ENCODE measurements at places on chromosomes 2 and 18.

- no peak for DNase-seq
These were observed 64.0 kb downstream of the BOD1L2 start for GRCh38 chr18:57210716-57211411.

GRCh38 chr2:122028371-122029100 lies 273.1 kb downstream of the TSN start:
- DNase-seq, result no peak

DNA sequence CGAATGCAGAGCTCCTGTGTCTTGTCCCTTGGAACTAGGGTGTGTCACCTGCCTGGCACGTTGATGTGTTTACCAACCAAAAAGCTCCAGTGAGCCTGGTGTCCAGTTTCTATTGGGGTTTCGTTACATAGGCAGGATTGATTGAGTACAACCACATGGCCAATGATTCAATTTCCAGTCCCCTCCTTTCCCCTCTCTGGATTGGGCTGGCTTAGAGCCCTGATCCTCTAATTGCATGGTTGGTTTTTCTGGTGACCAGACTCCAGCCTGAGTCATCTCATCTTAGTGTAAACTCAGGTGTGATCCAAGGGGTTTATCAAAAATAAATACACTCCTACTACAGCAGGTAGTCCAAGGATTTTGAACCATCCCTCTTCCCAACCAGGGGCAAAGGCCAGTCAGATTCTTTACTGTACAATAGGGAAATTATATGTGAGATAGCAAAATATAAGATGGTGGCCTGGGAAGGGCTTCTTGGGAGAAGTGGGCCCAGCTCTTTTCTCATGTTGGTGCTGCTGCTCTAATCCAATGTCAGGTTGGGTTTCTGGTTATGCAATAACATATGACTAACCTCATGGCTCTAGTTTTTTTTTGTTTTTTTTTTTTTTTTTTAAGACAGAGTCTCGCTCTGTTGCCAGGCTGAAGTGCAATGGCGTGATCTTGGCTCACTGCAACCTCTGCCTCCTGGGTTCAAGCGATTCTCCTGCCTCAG lies 64.7 kb upstream of the MGAT5 start:
- no peak for DNase-seq

DNA sequence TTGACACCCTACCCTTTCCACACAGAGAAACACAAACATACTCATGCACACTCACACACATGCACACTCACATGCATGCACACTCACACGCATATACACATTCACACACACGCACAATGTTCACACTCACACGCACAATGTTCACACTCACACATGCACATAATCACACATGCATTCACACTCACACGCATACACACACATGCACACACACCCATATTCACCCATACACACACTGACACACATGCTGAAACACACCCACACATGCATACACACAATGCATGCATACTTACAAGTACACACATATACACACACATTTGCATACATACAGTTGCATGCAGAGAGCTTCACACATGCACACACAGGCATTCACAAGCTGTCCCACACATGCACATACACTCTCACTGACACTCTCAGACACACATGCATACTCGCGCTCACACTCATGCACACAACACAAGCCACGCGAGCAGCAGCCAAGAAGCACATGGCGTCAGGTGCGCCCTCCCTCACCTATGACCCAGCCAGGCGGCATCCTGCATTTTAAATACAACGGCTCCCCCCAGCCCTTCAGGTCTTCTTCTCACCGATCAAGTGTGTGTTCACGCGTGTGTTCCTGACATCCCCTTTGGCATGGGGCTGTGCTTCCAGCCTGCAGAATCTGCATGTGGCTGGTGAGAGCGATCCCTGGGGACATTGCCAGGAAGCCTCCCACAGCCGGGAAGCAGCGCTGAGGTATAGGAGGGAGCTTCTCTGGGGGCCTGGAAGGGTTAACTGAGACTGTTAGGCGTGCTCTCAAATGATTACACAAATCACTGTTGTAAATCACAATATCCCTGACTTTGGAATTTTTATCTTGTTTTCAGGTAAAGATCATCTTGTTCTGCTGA lies 195.1 kb downstream of the RTP5 start:
- no peak for DNase-seq

- DNase-seq, result peak; percentile 1
These were observed 51.7 kb upstream of the CCDC85A start for GRCh38 chr2:56132138-56132537.

DNA sequence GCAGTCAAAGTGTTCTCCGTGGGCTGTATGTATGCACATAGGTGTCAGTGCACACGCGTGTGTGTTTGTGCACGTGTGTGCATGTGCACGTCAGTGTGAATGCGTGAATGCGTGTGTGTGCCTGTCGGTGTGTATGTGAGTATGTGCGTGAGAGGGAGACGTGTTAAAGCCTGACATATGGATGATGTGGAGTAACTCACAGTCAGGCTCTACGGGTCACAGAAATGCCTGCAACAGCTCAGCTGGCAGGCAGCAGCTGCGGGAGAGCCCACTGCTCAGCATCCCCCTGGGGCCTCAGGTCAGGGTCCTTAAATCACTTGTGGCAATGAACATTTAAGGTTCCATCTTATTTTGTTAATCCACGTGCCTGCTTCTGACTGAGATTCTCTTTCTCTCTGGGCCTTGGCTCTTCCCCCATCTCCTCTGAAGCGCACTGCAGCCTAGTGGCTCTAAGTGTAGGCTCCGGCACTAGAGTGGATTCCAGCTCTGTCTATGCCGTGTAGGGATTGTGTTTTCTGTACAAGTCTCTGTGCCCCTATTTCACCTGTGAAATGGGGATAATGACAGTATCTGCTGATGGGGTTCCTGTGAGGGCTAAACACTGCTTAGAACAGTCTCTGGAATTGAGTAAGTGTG lies 63.0 kb downstream of the DYSF start:
- DNase-seq, result no peak

DNA sequence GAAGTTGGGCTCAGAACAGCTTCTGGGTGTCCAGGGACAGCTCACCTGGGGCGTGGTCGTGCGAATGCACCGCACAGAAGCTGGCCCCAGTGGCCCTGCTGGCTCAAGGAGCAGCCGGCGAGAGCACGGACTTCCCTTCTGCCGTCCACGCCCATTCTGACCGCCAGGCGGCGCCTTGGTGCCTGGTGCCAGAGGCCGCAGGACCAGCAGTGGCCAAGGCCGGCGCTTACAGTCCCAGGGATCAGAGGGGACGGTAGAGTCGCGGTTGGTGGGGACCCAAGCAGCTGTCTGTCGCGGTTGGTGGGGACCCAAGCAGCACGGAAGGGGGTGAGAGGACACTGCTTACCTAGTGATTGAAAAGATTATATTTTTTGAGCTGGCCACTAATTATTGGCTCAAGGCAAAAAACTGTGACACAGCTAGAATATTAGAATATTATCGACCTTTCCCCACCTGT lies 25.7 kb downstream of the NPPC start:
- peak; percentile 41 for DNase-seq

DNA sequence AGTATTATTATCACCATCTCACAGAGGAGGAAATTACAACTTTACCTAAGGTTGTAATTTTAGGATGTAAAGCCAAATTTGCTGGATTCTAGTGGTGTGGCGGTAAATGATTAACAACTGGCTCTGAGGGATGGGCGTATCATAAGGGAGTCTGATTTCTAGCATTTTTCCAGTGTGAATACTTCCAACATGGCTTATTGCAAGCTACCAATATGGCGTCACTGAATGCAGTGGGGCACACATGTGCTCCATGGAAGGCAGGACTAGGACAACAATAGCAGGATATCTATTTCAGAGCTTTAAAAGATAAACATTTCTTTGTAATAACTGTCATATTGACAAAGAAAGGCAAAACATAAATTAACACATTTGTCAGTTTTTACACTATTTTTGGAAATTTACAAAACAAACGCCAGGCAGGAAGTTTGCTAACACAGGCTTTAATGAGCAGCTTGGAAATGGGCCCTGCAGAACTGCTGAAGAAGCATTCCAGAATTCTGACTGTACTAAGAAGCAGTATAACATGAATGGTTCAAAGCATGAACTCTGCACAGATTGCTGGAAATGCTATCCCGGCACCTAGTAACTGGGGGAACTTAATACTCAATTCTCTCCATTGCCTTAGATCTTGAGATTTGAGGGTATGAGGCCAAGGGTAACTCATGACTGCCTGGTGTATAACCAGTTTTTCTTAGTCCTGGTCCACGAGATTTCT lies 439.3 kb upstream of the MAP2 start:
- DNase-seq, result no peak

DNA sequence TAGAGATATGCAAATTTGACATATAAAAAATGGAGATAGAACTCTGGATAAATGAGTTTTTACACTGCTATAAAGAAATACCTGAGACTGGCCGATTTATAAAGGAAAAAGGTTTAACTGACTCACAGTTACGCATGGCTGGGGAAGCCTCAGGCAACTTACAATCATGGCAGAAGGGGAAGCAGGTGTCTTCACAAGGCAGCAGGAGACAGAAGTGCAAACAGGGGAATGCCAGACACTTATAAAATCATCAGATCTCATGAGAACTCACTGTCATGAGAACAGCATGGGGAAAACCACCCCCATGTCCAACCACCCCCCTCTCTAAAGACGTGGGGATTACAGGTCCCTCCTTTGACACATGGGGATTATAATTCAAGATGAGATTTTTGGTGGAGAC lies 1540.2 kb upstream of the SLC39A10 start:
- no peak for DNase-seq

GRCh38 chr2:9775999-9776712 lies 67.1 kb upstream of the TAF1B start:
- no peak for DNase-seq

- no peak for DNase-seq
These were observed 85.4 kb downstream of the DPP4 start for GRCh38 chr2:161988589-161988988.

DNA sequence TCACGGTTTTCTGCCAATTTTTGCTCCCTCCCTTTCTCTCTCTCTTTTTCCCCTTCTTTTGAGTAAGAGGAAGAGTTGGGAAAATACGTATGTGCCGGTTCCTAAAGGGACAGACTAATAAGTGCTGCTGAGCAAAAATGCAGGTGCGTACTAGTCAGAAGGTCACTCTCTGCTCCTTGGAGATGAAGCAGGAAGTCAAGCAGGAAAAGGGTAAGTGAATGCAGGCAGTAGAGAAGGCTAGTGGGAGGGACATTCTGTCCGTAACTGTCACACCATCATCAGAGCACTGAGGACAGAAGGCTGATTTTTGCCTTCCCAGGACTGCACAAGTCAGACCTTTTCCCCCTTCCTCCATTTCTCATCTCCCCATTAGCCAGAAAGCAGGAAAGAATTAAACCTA lies 105.7 kb downstream of the CDH2 start:
- no peak for DNase-seq

GRCh38 chr2:200320344-200320743 lies 13.9 kb downstream of the SPATS2L start:
- no peak for DNase-seq

- DNase-seq, result peak; percentile 10
These were observed at the start of gene SH3BP4 for GRCh38 chr2:234951664-234952269. TSS of gene SH3BP4 (plus strand) at chr2:234952017. CDS start at chr2:235035003, 82,986 bp downstream.

GRCh38 chr2:120760446-120761135 lies 24.9 kb downstream of the GLI2 start:
- DNase-seq, result no peak

DNA sequence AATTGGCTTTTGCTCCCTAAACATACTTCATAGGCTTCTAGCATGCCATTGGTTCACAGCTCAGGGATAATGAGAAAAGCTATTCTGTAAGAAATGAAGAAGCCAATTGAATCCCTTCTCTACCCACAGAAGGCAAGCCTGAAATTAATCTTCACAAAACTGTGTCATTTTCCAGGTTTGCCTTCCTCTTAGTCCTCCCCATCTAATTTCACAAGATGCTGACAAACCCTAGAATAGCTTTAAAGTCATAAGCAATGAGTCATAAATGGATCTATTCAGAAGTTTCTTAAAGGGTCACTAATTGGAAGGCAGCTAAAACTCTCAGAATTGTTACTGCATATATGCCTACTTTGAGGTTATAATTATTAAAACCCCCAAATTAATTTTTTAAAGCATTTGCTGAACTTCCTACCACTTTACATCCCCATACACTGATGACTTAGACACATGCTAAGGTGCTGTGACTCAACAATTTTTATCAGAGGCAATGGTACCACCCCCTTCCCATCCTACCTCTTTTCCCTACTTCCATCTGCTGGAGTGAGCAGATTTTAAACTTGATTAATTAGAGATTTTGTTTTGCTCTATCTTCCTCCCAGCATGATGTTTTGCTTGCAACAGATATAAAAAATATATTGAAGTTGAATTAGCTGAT lies 51.3 kb upstream of the NABP1 start:
- DNase-seq, result no peak

DNA sequence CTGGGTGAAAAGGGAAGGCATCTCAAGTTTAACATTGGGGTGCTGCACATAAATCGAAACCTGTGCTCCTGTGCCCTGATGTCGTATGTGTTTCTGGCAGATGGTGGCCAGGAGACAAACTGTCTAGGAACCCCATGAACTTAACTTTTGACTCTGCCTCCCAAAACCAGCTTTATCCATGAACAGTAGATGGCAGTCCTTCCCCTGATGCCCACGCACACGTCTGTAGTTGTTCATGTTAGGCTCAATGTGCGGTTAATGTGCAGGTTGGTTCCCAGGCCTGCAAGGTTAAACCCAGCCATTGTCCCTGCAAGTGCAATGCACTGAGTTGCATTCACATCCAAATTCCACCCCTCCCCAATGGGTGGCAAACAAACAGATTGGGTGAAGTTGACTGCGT lies 44.1 kb upstream of the SIX3 start:
- no peak for DNase-seq

GRCh38 chr18:55878224-55878623 lies 290.2 kb upstream of the TCF4 start:
- DNase-seq, result no peak

DNA sequence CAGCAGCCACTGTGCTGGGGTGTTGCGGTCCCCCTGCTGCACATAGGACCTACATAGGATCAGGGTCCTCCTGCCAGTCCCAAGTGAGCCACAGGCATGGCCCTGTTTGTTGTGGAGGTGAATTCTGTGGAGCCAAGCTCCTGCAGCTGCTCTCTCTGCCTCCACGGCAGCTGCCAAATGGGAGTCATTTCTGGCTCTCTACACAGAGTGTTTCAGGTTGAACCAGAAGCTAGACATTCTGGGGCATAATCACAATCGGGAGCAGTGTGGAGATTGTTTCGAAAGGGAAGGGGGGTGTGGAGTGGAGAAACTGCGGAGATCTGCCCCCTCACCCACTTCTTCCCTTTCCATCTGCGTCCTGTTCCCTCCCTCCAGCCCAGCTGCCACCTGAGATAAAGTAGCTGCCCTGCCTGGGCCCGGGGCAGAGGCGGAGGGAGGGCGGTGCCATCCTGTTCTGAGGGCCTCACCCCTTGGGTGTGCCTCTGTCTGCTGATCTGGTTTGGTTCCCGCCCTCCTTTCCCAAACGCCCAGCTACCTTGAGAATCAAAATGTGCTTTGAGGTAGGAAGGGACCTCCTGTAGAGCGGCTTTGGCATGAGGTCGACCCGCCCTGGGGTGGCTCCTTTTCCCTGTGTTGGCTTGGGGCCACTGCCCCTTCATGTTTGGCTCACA lies 139.4 kb downstream of the WDSUB1 start:
- no peak for DNase-seq

All from CD4-positive, alpha-beta T cell treated with Interleukin-10 for 1 hour (primary cell).